ENCODE measurements at places on chromosomes 1 and 21. TPM values are rescaled to one million over a fixed set of nuclear protein-coding genes. Genes with fewer than 3 reads are reported as not detected.

- no peak overlapping the region for H3K4me3 ChIP-seq
- H3K27ac ChIP-seq = no peak overlapping the region
- DNase-seq = peak; percentile 22
- H3K27me3 ChIP-seq = no peaks in the 10 kb centered on the region
- H3K4me1 ChIP-seq = no peaks in the 10 kb centered on the region
Observed at GRCh38 chr1:107277022-107277421, 136.2 kb downstream of the NTNG1 start.

- no peaks in the 10 kb centered on the region for H3K27me3 ChIP-seq
- no peak overlapping the region for H3K4me3 ChIP-seq
- no peaks in the 10 kb centered on the region for H3K36me3 ChIP-seq
- H3K27ac ChIP-seq = no peak overlapping the region
- no peak for DNase-seq
Observed at GRCh38 chr21:35168735-35169134, 119.6 kb upstream of the RUNX1 start.

KCNK1 gene
- 39.2 TPM for total RNA-seq

NCAM2 gene
- not detected for total RNA-seq

GRCh38 chr1:153795934-153796785 lies 21.0 kb downstream of the SLC27A3 start:
- H3K4me1 ChIP-seq = no peaks in the 10 kb centered on the region
- H3K36me3 ChIP-seq = peaks cover 8% of the 10 kb centered on the region
- no peak overlapping the region for H3K27ac ChIP-seq
- no peak overlapping the region for H3K4me3 ChIP-seq
- H3K27me3 ChIP-seq = peaks cover 26% of the 10 kb centered on the region
- DNase-seq = no peak

GRCh38 chr1:121444096-121444495 lies 259.3 kb downstream of the SRGAP2C start:
- H3K27ac ChIP-seq = no peak overlapping the region
- no peak overlapping the region for H3K4me3 ChIP-seq
- no peaks in the 10 kb centered on the region for H3K36me3 ChIP-seq
- no peaks in the 10 kb centered on the region for H3K27me3 ChIP-seq
- no peak for DNase-seq
- H3K4me1 ChIP-seq = no peaks in the 10 kb centered on the region

DNA sequence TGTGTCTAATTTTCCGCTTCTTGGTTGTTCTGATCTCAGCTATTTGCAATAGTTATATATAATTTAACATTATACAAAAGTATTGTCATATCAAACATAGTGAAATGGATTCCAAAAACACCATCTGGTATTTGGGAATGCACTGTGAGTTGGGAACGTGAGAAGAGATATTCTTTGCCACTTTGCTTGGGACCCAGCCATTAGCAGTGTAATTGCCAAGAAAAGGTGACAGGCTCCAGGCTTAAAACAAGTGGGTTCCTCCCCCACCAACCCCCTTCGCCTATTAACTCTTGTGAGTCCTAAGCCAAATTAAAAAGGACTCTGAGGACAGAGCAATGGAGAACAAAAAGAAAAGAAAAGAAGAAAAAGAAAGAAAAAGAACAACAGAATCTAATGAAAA lies 186.7 kb upstream of the NFIA start:
- no peak overlapping the region for H3K4me3 ChIP-seq
- H3K4me1 ChIP-seq = peaks cover 8% of the 10 kb centered on the region
- H3K27me3 ChIP-seq = peaks cover 11% of the 10 kb centered on the region
- H3K27ac ChIP-seq = no peak overlapping the region

DNA sequence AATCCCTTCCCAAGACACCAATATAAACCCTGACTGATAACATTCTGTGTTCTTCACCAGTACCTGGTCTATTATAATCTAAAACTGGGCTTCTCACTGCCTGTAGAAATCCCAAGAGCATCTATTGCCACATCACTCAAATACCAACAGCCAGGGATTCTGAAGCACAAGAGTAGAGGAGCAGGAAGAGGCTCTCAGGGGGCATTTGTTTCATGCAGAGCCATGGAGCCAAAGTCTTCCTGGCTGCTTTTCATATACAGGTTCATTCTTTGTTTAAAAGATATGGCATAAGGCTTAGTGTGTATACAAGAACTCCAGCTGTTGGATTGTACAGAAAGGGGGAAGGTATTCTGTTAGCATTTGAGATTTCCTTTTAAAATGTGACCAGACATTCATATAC lies 38.2 kb upstream of the USH2A start:
- H3K4me3 ChIP-seq = no peak overlapping the region
- peaks cover 12% of the 10 kb centered on the region for H3K4me1 ChIP-seq
- H3K36me3 ChIP-seq = no peaks in the 10 kb centered on the region
- no peak overlapping the region for H3K27ac ChIP-seq

DNA sequence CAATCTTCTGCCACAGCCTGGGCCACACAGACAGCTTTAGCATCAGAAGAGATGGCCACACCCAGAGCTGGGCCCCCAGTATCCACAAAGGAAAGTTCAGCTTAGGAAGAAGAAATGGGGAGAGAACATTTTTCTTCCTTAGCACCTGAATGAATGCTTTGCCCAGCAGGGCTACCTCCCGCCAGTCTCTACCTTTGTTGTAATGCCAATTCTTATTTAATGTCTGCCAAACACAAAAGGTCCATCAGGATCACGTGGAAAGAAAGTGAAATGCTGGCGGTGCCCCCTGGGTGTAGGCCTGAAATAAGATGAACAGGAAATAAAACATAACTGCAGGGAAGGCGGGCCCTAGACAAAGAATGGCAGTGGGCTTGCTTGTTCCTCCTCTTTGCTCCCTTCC lies 125.6 kb downstream of the CACNA1E start:
- H3K4me3 ChIP-seq = no peak overlapping the region
- no peaks in the 10 kb centered on the region for H3K36me3 ChIP-seq
- H3K4me1 ChIP-seq = no peaks in the 10 kb centered on the region
- peaks cover 45% of the 10 kb centered on the region for H3K27me3 ChIP-seq
- DNase-seq = no peak
- H3K27ac ChIP-seq = no peak overlapping the region

GRCh38 chr1:111474106-111474505 lies 322 bp downstream of the C1orf162 start:
- H3K27ac ChIP-seq = no peak overlapping the region
- H3K4me1 ChIP-seq = no peaks in the 10 kb centered on the region
- no peak overlapping the region for H3K4me3 ChIP-seq
- H3K27me3 ChIP-seq = no peaks in the 10 kb centered on the region

GRCh38 chr1:147747966-147748365 lies 12.4 kb downstream of the GJA5 start:
- DNase-seq = no peak
- no peak overlapping the region for H3K4me3 ChIP-seq
- H3K36me3 ChIP-seq = no peaks in the 10 kb centered on the region
- peaks cover 13% of the 10 kb centered on the region for H3K4me1 ChIP-seq

All from Calu3 (cell line).